ENCODE measurements at places on chromosomes 5 and 9. TPM values are rescaled to one million over a fixed set of nuclear protein-coding genes. Genes with fewer than 3 reads are reported as not detected.

Gene SCGB3A2
- not detected for polyA plus RNA-seq

Gene VLDLR
- polyA plus RNA-seq, result 91.0 TPM

Gene TMEM215
- polyA plus RNA-seq, result not detected

Gene TAL2
- polyA plus RNA-seq, result not detected

Gene BTNL3
- not detected for polyA plus RNA-seq

Gene GRIA1
- polyA plus RNA-seq, result 86.1 TPM

Gene SPEF2
- polyA plus RNA-seq, result 33.6 TPM

Gene FOXD4L6
- polyA plus RNA-seq, result not detected

Gene PRDM9
- not detected for polyA plus RNA-seq

Gene RNF183
- polyA plus RNA-seq, result not detected

Gene ALDH1B1
- 7.7 TPM for polyA plus RNA-seq

Gene USP20
- polyA plus RNA-seq, result 4.3 TPM

Gene AK8
- polyA plus RNA-seq, result 0.77 TPM

Measured in Purkinje cell (primary cell).